ENCODE measurements at places on chromosomes 11 and 22.

DNA sequence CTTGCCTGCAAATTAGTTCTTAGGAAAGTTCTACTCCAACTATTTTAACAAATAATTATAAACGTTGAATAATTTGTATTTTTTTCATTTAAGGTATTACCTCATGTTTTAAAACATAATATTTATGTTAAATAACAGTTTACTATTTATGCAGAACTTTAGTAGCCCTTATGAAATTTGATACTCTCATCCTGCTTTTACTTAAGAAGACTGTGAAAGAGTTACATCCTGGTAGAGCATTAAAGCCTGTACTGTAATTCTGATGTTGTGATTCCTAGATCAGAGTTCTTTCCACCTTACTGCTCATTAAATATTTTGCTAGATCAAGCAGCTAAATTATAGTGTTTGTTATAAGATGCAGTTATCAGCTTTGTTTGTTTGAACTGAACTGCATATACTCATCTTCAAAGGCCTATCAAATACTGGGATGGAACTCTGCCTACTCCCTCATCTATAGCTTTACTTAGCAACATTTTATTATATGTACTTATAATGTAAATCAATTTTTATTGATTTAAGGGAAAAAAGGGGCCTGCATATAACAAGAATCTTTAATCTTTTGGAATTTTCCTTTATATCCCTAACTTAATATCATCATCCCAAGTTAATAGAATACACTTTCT is 304.2 kb downstream of the DYNC2H1 start:
- DNase-seq: no peak

GRCh38 chr11:93239966-93240365 is 42.2 kb upstream of the SLC36A4 start:
- no peak for DNase-seq

DNA sequence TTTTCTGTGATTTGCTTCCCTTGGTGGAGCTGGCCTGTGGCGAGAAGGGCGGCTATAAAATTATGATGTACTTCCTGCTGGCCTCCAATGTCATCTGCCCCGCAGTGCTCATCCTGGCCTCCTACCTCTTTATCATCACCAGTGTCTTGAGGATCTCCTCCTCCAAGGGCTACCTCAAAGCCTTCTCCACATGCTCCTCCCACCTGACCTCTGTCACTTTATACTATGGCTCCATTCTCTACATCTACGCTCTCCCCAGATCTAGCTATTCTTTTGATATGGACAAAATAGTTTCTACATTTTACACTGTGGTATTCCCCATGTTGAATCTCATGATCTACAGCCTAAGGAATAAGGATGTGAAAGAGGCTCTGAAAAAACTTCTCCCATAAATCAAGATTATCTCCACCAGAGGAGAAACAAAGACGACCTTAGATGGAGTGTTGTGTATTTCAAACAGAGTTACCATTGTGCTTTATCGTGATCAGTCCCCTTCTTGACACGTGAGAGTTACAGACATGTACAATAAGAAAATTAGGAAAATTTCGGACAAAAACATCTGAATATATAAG is 2.1 kb downstream of the OR9G1 start:
- DNase-seq: no peak

DNA sequence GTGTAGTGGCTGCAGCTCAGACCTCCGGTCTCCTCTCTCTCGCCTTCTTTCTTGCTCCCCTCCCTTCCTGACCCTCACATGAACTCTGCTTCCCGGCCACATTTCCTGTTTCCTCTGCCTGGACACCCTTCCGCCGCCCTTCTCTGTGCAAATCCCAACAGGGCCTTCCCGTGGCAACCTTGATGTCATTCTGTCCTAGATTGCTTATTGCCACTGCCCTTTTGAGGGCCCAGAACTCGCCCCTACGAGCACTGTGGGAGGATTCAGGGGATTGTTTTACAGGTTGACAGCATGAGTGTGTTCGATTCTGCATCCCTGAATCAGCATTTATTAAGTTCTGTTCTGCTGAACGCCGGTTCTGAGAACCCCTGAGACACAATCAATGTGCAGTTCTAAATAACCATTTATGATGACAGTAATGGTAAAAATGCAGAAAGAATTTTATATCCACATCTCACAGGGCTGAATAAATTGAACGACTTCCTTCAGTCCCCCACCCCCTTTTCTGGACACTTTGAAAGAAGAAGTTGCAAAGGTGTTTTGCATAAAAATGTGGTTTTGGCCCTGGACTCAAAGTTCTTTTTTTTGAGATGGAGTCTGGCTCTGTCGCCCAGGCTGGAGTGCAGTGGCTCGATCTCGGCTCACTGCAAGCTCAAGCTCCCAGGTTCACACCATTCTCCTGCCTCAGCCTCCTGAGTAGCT is 6.4 kb downstream of the BATF2 start:
- DNase-seq: peak; percentile 47

DNA sequence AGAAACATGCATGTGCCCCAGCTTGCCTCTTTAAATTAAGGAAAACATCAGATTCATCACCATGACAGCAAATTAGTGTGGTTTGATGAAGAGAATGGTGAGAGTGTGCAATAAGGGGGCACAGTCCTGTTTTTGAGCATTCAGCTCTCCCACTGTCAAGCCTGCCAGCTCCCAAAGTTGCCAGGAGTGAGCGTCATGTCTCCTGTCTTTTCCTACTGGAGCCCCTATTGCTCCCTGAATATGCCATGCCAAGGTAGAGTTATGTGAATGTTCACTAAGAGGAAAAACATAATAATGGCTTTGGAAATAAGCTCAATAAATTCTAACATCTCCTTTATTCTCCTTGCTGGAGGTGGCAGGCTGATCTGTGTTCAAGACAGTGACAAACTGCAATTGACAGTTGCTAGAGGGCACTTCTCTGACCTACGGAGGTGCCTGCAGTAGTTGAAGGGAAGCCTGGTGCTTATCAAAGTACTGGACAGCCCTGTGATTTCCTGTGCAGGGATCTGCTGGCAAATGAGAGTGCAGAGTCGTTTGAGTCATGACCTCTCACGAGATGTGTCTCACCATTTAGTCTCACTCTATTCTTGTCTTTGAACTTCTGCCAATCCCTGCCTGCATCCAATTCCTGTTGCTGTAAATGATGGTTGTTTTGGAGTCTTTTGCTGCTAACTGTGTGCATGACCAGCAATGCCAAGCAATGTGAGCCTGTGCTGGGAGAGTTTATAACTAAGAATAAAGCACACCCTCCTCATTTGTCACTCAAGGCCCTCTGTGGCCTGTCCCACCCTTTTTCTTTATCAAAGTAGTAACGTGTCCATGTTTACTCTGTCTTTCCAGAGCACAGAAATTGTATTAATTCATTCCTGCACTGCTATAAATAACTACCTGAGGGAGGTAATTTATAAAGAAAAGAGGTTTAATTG is 34.8 kb downstream of the MRGPRX2 start:
- peak; percentile 2 for DNase-seq

- DNase-seq: no peak
Measured at GRCh38 chr11:87002918-87003317, 34.8 kb upstream of the TMEM135 start.

DNA sequence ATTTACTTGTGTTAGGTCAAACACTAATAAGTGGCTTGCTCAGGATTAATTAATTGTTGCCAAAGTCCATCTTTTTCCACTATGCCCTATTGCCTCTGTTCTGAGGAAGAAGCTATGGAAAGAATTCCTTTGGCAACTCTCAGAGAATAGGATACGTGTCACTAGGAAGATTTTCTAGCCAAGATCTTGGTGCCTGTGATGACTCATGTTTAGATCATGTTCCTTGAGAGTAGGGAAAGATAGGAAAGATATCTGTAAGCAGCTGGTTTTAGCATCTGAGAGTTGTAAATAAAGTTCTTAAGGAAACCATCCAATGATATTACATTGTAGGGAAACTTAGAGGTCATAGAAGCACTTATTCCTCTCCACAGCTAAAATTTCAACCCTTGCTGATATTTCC is 15.7 kb downstream of the SLN start:
- peak; percentile 96 for DNase-seq

DNA sequence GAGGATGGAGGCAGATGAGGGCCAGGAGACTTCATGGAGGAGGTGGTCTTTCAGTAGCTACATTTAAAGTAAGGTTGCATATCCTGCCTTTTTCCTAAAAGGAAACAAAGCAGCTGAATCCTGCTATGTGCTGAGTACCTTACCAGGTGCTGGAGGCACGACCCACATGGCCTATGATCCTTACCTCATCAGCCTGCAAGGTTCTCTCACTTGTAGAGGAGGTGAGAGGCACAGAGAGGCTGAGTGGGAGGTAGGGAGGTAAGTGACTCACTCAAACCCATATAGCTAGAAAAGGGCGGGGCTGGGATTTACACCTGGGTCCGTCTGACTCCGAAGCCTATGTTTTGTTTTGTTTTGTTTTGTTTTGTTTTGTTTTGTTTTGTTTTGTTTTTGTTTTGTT is 75.8 kb downstream of the BUD13 start:
- DNase-seq: no peak

GRCh38 chr11:21068886-21069285 is 399.5 kb downstream of the NELL1 start:
- no peak for DNase-seq

Measured in fibroblast of skin of right biceps (primary cell).